Heart left ventricle (tissue), 16 donors: ENCODE measurements at places on chromosomes 12 and 14.

DNA sequence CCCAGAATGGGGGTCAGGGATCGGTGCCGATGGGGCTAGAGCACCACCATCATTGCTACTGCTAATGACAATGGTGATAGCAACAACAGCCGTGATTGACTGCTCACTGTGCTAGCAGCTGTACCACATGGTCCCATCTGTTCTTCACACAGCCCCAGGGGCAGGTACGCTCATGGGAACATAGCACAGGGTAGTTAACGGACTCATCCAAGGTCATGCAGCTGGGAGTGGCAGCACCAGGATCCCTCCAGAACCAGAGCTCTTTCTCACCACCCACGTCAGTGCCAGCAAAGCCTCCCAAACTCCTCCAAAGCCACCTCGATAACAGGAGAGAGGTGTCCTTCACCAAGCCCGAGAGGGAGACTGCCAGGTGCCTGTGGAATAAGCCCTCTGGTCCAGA is 11.2 kb upstream of the DYNC1H1 start:
- DNase-seq = no peak

- DNase-seq = no peak
These were observed 146.5 kb upstream of the MYL2 start for GRCh38 chr12:111066744-111067437.

DNA sequence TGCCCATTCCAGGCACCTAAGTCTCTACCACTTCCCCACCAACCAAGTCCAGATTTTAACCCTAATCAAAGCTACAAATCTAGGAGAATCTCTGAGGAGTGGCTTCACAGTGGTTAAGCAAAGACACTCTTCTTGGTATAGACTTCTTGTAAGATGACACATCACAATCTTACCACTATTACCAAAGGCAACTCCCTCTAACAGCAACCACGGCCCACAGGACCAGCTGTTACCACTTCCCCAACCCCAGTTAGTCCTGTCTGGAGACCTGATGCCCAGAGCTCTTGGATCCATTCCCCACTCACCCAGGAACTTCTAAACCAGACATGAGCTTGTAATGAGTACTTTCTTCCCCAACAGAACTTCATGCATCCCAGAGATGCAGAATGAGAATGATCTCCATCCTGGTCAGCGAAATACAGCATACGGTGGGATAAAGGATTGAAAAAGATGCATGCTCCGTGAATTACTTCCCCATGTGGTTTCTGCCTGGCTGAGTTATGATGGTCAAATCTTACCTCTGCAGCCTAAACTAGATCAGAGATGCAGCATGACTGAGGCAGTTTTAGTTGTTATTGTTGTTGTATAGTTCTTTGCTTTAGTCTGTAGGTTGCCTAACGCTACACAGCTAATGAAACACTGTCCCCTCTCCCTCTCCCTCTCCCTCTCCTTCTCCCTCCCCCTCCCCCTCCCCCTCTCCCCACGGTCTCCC is 87.7 kb upstream of the FOXN3 start:
- no peak for DNase-seq

DNA sequence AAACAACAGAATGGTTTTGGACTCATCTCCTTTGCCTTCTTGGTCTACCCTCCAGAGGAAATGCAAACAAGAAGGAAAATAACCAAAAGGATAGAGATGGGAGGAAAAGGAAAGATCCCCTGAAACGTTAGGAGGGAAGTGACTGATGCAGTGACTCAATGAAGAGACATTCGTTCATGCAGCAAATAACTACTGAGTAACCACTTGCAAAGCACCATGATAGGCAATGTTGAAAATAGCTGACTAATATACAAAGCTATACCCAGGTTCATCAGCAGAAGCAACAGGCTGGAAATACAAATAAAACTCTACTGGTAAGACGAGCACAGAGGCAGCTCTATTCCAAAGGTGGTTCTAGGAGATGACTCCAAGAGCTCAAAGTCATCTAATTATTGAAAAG is 41.8 kb downstream of the R3HDM2 start:
- DNase-seq = no peak

GRCh38 chr12:6226002-6226678 is 25.9 kb downstream of the CD9 start:
- peak; percentile 77 for DNase-seq

- DNase-seq = no peak
These were observed 104.7 kb upstream of the RAP1B start for GRCh38 chr12:68505970-68506369.

- DNase-seq = no peak
These were observed 127.8 kb upstream of the PTPRQ start for GRCh38 chr12:80316222-80316621.

- no peak for DNase-seq
These were observed 55.0 kb downstream of the C14orf132 start for GRCh38 chr14:96094211-96094610.

DNA sequence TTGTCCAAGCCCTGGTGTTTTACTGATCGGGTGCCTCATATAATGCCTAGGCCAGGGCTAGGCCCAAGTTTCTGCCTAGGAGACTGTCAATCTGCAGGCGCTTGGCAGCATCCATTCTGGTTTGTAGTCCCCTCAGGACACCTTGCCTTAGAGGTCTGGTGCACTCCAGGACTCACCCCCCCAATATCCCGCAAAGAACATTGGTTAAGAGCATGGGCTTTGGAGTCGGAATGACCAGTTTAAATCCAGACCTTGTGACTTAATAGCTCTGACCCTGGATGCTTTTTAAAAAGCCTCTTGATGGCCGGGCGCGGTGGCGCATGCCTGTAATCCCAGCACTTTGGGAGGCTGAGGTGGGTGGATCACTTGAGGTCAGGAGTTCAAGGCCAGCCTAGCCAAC is 60.0 kb downstream of the GALNT16 start:
- no peak for DNase-seq

- no peak for DNase-seq
These were observed 51.9 kb upstream of the KCNMB4 start for GRCh38 chr12:70314145-70314544.

DNA sequence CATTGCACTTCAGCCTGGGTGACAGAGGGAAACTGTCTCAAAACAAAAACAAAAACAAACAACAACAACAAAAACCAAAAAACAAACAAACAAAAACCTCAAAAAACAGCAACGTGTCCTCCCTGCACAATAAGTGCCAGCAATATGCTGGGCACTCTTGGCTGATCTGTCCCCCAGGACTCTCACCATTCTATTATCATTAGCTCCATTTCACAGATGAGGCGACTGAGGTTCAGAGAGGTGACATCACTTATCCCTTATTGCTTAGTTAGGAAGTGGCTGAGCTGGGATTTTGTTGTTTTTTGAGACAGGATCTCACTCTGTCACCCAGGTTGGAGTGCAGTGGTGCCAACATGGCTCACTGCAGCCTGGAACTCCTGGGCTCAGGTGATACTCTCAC is 33.0 kb upstream of the CCDC63 start:
- DNase-seq = no peak

DNA sequence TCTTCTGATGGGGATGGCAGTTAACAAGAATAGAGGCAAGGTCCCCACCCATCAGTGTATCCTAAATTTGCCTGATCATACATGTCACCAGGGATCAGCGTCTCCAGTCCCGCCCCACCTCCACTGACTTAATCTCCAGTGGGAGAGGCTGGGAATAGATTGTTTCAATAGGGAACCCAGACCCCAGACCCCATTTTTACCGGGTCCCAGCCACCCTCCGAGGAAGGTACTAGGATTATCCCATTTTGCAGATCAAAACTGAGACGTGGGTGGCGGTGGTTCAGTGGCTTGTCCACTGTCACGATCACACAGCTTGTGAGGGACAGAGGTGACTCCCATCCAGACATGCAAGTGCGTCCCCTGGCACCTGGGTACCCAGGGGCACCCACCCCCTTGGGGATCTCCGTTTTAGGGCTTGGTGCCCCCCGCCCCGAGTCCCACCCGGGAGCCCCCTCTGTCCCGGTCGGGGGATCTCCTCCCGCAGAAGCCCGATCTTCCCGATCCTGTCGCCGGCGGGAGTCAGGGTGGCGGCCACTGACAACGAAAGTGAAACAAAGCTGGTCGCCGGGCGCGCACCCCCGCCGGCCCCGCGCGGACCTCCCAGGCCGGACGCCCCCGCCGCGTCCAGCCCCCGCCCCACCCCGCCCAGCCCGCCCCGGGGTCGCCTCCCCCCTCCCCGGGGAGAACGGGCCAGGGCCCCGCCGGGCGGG is 523 bp downstream of the WSB2 start:
- DNase-seq = peak; percentile 66

DNA sequence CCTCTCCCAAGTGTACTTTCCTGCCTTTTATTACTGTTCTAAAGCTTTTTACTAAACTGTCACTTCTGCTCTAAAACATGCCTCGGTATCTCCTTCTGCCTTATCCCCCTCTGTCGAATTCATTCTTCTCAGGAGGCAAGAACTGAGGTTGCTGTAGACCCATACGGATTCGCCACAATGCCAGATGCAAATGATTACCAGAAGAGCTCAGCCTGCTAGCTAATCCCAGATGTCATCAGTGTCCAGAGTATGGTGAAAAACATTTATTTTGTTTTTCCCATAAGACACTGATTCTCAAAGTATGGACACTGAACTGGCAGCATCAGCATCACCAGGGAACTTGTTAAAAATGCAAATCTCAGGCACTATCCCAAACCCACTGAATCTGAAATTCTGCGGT is 359.3 kb downstream of the TMTC2 start:
- DNase-seq = no peak
